Heart left ventricle (tissue), 16 donors: ENCODE measurements at places on chromosomes 12 and 14. TPM values are rescaled to one million over a fixed set of nuclear protein-coding genes. Genes with fewer than 3 reads are reported as not detected.

Gene OLR1
- 0.07 TPM for polyA plus RNA-seq

Gene KLRC1
- polyA plus RNA-seq, result 0.61 TPM

Gene CLEC2A
- polyA plus RNA-seq, result not detected

Gene DCN
- 238 TPM for polyA plus RNA-seq

Gene PPFIA2
- 0.08 TPM for polyA plus RNA-seq

Gene TCP11L2
- polyA plus RNA-seq, result 17.3 TPM

Gene USP44
- polyA plus RNA-seq, result 0.23 TPM

Gene FZD10
- polyA plus RNA-seq, result not detected

DNA sequence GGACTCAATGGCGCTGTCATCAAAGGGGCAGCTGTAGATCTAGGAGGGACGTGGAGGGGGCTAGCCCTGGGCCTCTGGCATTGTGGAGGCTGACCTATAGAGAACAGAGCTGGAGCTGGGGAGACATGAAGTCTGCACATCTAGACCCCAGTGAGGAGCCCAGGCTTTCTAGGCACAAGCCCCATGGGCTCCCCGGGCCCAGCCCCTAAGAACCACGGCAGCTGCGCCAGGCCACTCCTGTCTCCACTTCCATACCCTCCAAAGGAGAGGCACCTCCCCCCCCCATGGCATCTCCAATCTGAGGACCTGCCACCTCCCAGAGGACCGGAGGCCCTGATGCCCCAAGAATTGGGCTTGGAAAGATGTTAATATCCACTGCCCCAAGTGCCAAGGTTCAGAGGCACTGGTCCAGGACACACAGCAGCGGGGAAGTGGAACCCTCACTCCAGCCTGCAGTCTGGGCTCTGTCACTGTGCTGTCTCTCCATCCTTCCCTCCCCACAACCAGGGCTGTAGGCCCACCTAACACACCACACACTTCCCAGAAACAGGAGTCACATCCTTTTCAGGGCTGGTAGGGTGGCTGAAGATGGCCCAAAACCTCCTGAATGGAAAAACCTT, 4.5 kb downstream of the ANKRD9 start:
- H3K36me3 ChIP-seq, result peaks cover 18% of the 10 kb centered on the region
- H3K27me3 ChIP-seq, result no peaks in the 10 kb centered on the region
- peaks cover 30% of the 10 kb centered on the region for H3K4me1 ChIP-seq
- no peak overlapping the region for H3K4me3 ChIP-seq
- DNase-seq, result no peak
- peak overlapping the region; percentile 82 for H3K27ac ChIP-seq

- H3K4me3 ChIP-seq, result no peak overlapping the region
- no peaks in the 10 kb centered on the region for H3K27me3 ChIP-seq
- peaks cover 82% of the 10 kb centered on the region for H3K4me1 ChIP-seq
- peak overlapping the region; percentile 61 for H3K27ac ChIP-seq
- peak; percentile 71 for DNase-seq
These were observed 300.1 kb upstream of the FKBP4 start for GRCh38 chr12:2494486-2495192.

GRCh38 chr14:102833341-102833740, 56.1 kb downstream of the TRAF3 start:
- H3K27me3 ChIP-seq, result no peaks in the 10 kb centered on the region
- DNase-seq, result no peak
- H3K4me1 ChIP-seq, result no peaks in the 10 kb centered on the region

DNA sequence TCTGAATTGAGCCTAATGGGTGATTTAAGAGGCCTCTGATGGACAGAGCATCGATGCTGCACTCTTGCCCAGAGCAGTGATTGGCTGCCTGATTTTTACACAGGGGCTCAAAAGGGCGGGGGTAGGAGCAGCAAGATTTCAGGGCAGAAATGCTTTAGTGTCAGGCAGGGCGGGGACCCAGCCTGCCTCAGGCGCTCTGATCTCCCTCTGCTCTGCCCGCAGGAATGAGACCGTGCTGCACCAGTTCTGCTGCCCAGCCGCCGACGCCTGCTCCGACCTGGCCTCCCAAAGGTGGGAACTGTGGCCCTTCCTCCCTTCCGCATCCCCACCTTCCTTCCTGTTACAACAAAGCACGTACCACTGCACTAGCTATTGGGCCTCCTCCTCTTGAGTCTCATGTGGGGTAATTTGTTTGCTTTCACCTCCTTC, 32.4 kb downstream of the IQSEC3 start:
- no peak for DNase-seq
- H3K4me1 ChIP-seq, result no peaks in the 10 kb centered on the region
- H3K27me3 ChIP-seq, result peaks cover 20% of the 10 kb centered on the region
- no peaks in the 10 kb centered on the region for H3K36me3 ChIP-seq

- no peaks in the 10 kb centered on the region for H3K4me1 ChIP-seq
- no peak for DNase-seq
- H3K27me3 ChIP-seq, result no peaks in the 10 kb centered on the region
These were observed 877.1 kb downstream of the C12orf50 start for GRCh38 chr12:87152075-87152474.

DNA sequence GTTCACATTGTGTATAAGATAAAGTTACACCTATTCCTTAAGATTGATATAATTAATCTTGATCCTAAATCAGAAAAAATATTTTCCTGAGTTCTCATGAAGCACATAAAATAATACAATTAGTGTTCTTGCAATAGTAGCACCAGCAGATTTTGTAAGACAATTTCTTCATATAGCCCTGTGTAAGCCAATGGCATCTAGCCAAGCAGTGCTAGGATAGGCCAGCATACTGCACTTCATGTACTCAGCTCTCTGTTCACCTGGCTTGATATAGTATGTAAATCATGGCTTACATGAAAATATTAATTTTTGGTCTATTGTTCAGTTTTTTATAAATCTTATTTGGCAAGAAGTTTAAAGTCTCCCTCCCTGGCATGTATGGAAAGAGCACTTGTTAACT, 1.9 kb downstream of the KLRF2 start:
- H3K4me1 ChIP-seq, result no peaks in the 10 kb centered on the region
- no peaks in the 10 kb centered on the region for H3K36me3 ChIP-seq
- no peak for DNase-seq

GRCh38 chr14:41548666-41549065, 58.0 kb upstream of the LRFN5 start:
- DNase-seq, result no peak
- H3K27me3 ChIP-seq, result no peaks in the 10 kb centered on the region
- no peak overlapping the region for H3K27ac ChIP-seq
- H3K4me3 ChIP-seq, result no peak overlapping the region

DNA sequence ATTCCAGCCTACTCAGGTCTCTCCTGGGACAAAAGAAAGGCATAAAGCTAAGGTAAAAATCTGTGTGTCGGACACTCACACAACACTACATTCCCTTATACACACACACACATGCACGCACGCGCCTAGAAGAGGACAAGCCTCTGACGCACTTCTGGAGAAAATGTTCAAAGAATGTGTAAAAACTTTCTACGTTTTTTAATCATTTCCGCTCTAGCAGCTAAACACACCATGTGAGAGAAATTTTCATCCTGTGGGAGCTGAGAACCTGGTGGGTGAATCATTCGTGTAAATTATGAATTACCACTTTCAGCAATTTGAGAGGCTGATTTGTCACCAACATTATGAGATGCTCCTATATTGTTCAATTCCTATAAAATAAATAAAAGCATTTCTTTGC, 494.5 kb downstream of the TMEM132D start:
- no peaks in the 10 kb centered on the region for H3K36me3 ChIP-seq
- H3K4me3 ChIP-seq, result no peak overlapping the region
- H3K4me1 ChIP-seq, result no peaks in the 10 kb centered on the region

- no peaks in the 10 kb centered on the region for H3K27me3 ChIP-seq
- H3K36me3 ChIP-seq, result peaks cover 3% of the 10 kb centered on the region
- H3K27ac ChIP-seq, result no peak overlapping the region
- no peak for DNase-seq
These were observed 8.5 kb downstream of the L3HYPDH start for GRCh38 chr14:59475709-59476108.

GRCh38 chr14:105439179-105439578, 19.6 kb downstream of the MTA1 start:
- no peak for DNase-seq

DNA sequence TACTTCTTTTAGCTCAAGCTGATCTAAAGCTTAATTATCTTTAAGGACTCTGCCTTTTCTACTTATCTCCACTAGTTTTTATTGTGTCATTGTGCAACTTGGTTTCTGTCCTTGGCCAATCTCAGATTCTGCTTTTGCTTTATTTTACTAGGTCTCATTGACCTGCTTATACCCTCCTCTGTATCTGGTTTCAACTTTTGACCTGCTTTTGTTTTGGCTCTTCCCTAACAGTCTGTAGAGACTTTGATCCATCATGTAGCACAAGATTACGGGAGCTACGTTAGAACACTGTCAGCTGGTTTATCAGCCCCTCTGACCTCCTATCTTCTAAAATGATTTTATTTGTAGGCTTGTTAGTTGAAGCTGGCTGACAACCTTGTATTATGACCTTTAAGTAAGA, 43.6 kb downstream of the ZCRB1 start:
- H3K27ac ChIP-seq, result no peak overlapping the region
- H3K4me1 ChIP-seq, result no peaks in the 10 kb centered on the region
- no peaks in the 10 kb centered on the region for H3K36me3 ChIP-seq
- no peak for DNase-seq
- H3K4me3 ChIP-seq, result no peak overlapping the region

GRCh38 chr12:34604631-34605509, 582.6 kb downstream of the ALG10 start:
- H3K4me3 ChIP-seq, result no peak overlapping the region
- H3K27me3 ChIP-seq, result no peaks in the 10 kb centered on the region
- H3K4me1 ChIP-seq, result no peaks in the 10 kb centered on the region

GRCh38 chr12:51941011-51941581, 10.4 kb upstream of the ACVR1B start:
- H3K4me1 ChIP-seq, result peaks cover 12% of the 10 kb centered on the region
- no peak overlapping the region for H3K27ac ChIP-seq
- H3K36me3 ChIP-seq, result no peaks in the 10 kb centered on the region
- H3K4me3 ChIP-seq, result no peak overlapping the region

- no peaks in the 10 kb centered on the region for H3K36me3 ChIP-seq
- H3K27me3 ChIP-seq, result no peaks in the 10 kb centered on the region
- H3K4me3 ChIP-seq, result no peak overlapping the region
- DNase-seq, result no peak
- no peak overlapping the region for H3K27ac ChIP-seq
- H3K4me1 ChIP-seq, result no peaks in the 10 kb centered on the region
These were observed 42.9 kb upstream of the PPM1H start for GRCh38 chr12:62977883-62978282.

DNA sequence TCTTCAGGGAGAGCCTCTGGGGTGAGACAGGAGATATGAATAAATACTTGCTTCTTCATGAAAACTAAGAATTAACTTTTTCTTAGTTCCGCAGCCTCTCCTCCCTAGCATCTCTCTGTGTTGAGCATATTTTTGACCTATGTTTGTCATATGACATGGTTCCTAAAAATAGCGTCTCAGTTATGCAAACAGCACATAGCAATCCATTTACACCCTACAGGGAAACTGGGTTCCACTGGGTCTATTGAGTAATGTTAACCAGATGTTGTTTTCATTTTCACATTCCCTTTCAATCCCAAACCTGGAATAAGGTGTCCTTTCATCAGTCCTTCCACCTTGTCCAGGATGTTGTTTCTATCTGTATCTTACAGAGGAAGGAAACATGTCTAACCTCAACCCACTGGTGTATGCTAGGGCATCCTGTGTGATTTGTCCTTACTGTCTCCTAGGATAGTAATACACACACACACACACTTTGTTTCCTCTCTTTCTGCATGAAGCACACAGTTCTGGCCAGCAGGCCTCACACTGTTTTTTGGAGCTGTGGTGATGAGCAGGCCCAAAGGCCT, 1543.5 kb downstream of the AACS start:
- no peak overlapping the region for H3K4me3 ChIP-seq
- H3K4me1 ChIP-seq, result no peaks in the 10 kb centered on the region
- H3K27ac ChIP-seq, result no peak overlapping the region
- no peaks in the 10 kb centered on the region for H3K36me3 ChIP-seq
- H3K27me3 ChIP-seq, result no peaks in the 10 kb centered on the region

- H3K36me3 ChIP-seq, result no peaks in the 10 kb centered on the region
- H3K27me3 ChIP-seq, result peaks cover 39% of the 10 kb centered on the region
- peak overlapping the region; percentile 6 for H3K4me3 ChIP-seq
- peaks cover 8% of the 10 kb centered on the region for H3K4me1 ChIP-seq
These were observed 129.0 kb downstream of the ASCL4 start for GRCh38 chr12:107903341-107904061.

- no peaks in the 10 kb centered on the region for H3K27me3 ChIP-seq
- no peak overlapping the region for H3K27ac ChIP-seq
- H3K4me1 ChIP-seq, result no peaks in the 10 kb centered on the region
These were observed 49.7 kb downstream of the KIF21A start for GRCh38 chr12:39393179-39393578.

DNA sequence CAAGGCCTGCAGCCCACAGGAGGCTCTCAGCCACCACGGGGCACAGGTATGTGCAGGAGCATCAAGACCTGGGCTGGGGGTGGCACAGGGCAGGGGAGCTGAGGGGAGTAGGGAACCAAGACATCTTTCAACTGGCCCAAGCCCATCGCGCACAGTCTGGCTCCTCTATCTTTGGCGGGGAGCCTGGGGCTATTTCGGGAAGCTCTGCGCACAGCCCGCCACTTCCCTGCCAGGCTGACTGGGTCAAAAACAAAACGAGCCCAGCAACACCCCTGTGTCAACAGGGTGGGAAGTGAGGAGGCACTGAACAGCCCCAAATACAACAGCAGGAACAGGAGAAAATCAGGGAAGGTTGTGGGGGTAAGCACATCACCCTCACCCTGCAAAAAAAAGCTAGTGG, 83.9 kb downstream of the ARL6IP4 start:
- DNase-seq, result peak; percentile 90
- no peak overlapping the region for H3K4me3 ChIP-seq
- peaks cover 89% of the 10 kb centered on the region for H3K4me1 ChIP-seq
- no peaks in the 10 kb centered on the region for H3K27me3 ChIP-seq
- no peaks in the 10 kb centered on the region for H3K36me3 ChIP-seq

- no peak for DNase-seq
- H3K4me1 ChIP-seq, result no peaks in the 10 kb centered on the region
- H3K36me3 ChIP-seq, result no peaks in the 10 kb centered on the region
These were observed 99.0 kb downstream of the SETD3 start for GRCh38 chr14:99381688-99382060.

DNA sequence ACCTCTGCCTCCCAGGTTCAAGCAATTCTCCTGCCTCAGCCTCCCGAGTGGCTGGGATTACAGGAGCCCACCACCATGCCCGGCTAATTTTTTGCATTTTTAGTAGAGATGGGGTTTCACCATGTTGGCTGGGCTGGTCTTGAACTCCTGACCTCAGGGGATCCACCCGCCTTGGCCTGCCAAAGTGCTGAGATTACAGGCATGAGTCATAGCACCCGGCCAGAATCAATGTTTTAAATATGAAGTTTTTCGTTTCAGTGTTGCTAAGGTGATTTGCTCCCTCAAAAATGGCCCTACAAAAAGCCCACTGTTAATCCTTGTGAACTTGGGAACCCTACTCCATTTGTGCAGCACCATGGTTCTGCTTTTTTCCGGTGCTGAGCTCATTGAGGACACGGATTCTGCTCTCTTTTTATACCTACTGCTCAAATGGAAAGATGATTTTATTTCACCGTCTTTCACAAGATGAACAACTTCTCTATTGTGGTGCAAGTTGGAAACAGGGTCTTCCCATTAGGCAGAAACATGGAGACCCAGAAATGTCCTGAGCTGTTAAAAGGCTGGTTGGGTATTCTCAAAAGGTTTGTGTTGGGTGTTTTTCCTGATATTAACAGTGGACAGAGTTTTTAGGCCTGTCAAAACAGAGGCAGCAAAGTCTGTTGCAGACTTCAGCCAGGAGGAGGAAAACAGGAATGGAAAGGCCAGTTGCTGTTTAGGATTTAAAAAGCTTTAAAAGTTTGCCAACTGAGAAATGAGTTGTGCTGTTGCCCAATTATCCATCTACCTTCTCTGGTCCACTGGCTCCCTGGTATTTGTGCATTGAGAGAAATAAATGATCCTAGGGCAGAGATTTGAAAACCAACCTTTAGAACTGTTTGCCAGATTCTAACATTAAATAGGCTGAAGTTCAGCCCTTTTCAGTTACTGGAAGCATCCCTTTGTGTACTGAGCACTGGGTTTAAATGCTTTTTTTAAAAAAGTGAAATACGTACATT, 85.8 kb downstream of the ATP23 start:
- H3K4me1 ChIP-seq, result no peaks in the 10 kb centered on the region
- no peak overlapping the region for H3K4me3 ChIP-seq
- peak overlapping the region; percentile 11 for H3K27ac ChIP-seq
- H3K27me3 ChIP-seq, result no peaks in the 10 kb centered on the region
